ENCODE measurements at places on chromosomes 4 and X.
A peak's percentile ranks its signal among the peaks of the same experiment; 100 is the strongest.

- DNase-seq, result no peak
These were observed 53.1 kb downstream of the BMP2K start for GRCh38 chr4:78829296-78829695.

GRCh38 chr4:7968262-7968896, 28.7 kb upstream of the AFAP1 start:
- no peak for DNase-seq

DNA sequence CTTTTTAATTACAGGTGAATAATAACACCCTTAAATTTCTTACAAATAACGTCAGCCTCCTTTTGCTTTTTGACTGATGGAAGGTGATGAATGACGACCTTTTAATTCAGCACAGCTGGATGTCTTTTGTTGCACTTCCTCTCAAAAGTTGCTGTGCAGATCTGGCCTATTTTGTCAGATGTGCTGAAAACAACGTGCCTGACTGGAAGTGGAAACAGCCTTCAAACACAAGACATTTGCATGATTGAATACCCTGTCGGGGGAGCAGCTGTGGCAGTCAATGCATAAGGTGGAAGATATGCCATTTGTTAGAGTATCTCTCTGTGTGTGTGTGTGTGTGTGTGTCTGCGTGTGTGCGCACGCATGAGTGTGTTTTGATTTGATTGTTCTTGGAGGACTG, 579.7 kb downstream of the SPRY1 start:
- DNase-seq, result no peak

GRCh38 chr4:19807505-19807904, 444.2 kb upstream of the SLIT2 start:
- peak; percentile 77 for DNase-seq

- DNase-seq, result no peak
These were observed 15.2 kb upstream of the MAP9 start for GRCh38 chr4:155391932-155392331.

GRCh38 chr4:185096032-185096653, 46.9 kb upstream of the SLC25A4 start:
- DNase-seq, result peak; percentile 41

DNA sequence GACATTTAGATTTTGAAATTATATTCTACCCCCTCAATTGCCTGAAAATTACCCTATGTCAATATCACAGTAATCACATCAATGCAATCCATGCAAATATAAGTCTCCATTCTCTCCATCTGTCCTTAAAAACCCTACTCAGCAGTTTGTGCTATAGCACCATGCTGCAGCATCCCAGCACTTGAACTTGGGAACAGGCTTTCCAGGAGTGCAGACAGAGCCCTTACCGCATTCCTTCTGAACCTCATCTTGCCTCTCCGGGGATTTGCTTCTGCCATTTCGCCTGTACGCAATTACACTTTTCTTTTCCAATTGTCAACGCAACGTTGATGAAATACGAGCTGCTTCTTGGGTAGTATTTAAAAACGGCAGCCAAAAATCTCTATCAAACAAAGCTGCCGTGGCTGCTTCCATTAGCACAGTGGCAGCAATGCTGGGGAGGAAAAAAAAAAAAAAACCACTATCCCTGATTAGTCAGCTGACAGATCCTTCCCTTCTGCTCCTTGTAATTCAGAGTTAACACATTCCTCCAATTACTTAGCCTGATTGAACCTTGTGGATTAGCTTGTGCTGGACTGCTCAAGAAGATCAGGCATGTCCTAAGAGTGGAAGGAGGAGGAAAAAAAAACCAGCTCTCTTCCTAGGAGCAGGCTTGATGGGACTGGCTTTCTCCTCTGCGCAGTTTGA, 65.6 kb downstream of the MCF2 start:
- peak; percentile 4 for DNase-seq

Data from AG20443 (cell line).